Esophagus muscularis mucosa (tissue), 4 donors: ENCODE measurements at places on chromosomes 2 and 18. TPM values are rescaled to one million over a fixed set of nuclear protein-coding genes. Genes with fewer than 3 reads are reported as not detected.

The EIPR1 gene
- total RNA-seq: 15.0 TPM

The GRP gene
- 7.9 TPM for total RNA-seq

The RAB11FIP5 gene
- total RNA-seq: 46.4 TPM

The GPR35 gene
- total RNA-seq: 2.5 TPM

The MALL gene
- 5.0 TPM for total RNA-seq

The HSPD1 gene
- total RNA-seq: 84.7 TPM

The LIMS4 gene
- 10.0 TPM for total RNA-seq

The SCN2A gene
- total RNA-seq: 0.11 TPM

The SERPINB12 gene
- not detected for total RNA-seq

GRCh38 chr18:79567481-79568147 is 112.0 kb upstream of the CTDP1 start:
- no peak overlapping the region for H3K4me3 ChIP-seq
- H3K4me1 ChIP-seq: peaks cover 13% of the 10 kb centered on the region
- H3K27ac ChIP-seq: peak overlapping the region; percentile 34

DNA sequence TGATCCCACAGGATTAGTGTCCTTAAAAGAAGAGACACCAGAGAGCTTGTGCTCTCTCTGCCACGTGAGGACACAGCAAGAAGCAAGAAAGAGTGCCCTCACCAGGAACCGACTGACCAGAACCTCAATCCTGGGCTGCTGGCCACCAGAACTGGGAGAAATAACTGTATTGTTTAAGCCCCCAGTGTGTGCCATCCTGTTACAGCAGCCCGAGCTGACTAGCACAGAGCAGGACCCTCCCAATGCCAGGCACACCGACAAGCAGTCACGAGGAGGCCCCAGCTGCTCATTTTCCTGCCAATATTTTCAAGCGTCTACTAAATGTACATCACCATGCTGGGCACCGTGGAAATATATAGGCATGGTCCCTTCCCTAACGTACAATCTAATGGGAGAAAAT is 17.1 kb downstream of the FAM178B start:
- H3K36me3 ChIP-seq: no peaks in the 10 kb centered on the region
- no peak overlapping the region for H3K27ac ChIP-seq
- DNase-seq: no peak
- no peak overlapping the region for H3K4me3 ChIP-seq
- H3K4me1 ChIP-seq: peaks cover 10% of the 10 kb centered on the region

- no peaks in the 10 kb centered on the region for H3K27me3 ChIP-seq
- DNase-seq: no peak
- H3K4me1 ChIP-seq: no peaks in the 10 kb centered on the region
- no peak overlapping the region for H3K27ac ChIP-seq
- H3K4me3 ChIP-seq: no peak overlapping the region
Observed at GRCh38 chr2:26511466-26511865, 33.5 kb upstream of the OTOF start.

GRCh38 chr2:1846046-1847015 is 102.0 kb upstream of the PXDN start:
- no peaks in the 10 kb centered on the region for H3K27me3 ChIP-seq
- no peak for DNase-seq
- H3K4me3 ChIP-seq: no peak overlapping the region
- H3K36me3 ChIP-seq: no peaks in the 10 kb centered on the region
- no peaks in the 10 kb centered on the region for H3K4me1 ChIP-seq

GRCh38 chr18:59810735-59811520 is 88.9 kb upstream of the PMAIP1 start:
- no peak overlapping the region for H3K4me3 ChIP-seq
- DNase-seq: no peak
- H3K27me3 ChIP-seq: no peaks in the 10 kb centered on the region
- H3K4me1 ChIP-seq: no peaks in the 10 kb centered on the region
- H3K36me3 ChIP-seq: no peaks in the 10 kb centered on the region

GRCh38 chr2:233414273-233414654 is 60.0 kb downstream of the DGKD start:
- H3K36me3 ChIP-seq: no peaks in the 10 kb centered on the region
- DNase-seq: no peak
- no peak overlapping the region for H3K4me3 ChIP-seq
- peaks cover 48% of the 10 kb centered on the region for H3K4me1 ChIP-seq

DNA sequence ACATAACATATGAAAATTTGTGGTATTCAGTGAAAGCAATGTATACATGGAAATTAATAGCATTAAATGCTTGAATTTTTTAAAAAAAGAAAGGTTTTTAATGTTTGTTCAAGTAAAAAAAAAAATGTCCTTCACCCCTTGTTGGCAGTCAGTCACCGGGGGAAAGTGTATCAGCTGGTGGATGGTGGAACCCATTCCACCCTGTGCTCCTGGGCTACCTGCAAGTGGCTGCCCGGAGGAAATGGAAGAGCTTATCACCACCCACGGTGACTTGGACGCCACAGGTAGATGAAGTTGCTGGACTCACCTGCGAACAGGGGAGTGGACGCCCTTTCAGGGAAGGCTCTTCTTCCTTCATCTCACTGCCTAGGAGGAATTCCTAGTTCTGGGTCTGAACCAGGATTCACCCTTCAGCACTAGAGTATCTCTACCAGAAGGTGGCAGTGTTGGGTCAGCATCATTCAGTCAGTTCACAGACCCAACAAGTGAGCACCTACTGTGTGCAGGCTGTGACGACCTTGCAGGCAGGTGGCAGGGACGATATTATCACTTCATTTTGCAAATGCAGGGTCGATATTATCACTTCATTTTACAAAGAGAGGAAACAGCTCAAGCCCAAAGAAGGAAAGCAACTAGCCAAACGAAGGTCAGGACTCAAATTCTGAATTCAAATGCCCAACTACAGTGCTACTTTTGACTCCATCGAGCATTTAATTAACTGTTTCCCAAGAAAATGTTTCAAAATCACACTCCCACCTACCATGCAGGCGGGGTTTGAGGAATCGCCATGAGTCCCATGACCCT is 35.8 kb downstream of the CIB4 start:
- no peaks in the 10 kb centered on the region for H3K36me3 ChIP-seq
- H3K4me3 ChIP-seq: no peak overlapping the region
- no peaks in the 10 kb centered on the region for H3K4me1 ChIP-seq
- H3K27ac ChIP-seq: no peak overlapping the region
- H3K27me3 ChIP-seq: peaks cover 5% of the 10 kb centered on the region

- H3K4me3 ChIP-seq: no peak overlapping the region
- H3K36me3 ChIP-seq: no peaks in the 10 kb centered on the region
- H3K27ac ChIP-seq: no peak overlapping the region
- H3K4me1 ChIP-seq: no peaks in the 10 kb centered on the region
- H3K27me3 ChIP-seq: no peaks in the 10 kb centered on the region
Observed at GRCh38 chr18:6024745-6025248, 129.5 kb upstream of the TMEM200C start.

GRCh38 chr18:6269660-6270332 is 144.9 kb downstream of the L3MBTL4 start:
- no peaks in the 10 kb centered on the region for H3K27me3 ChIP-seq
- H3K4me1 ChIP-seq: no peaks in the 10 kb centered on the region
- H3K36me3 ChIP-seq: no peaks in the 10 kb centered on the region
- no peak overlapping the region for H3K4me3 ChIP-seq

DNA sequence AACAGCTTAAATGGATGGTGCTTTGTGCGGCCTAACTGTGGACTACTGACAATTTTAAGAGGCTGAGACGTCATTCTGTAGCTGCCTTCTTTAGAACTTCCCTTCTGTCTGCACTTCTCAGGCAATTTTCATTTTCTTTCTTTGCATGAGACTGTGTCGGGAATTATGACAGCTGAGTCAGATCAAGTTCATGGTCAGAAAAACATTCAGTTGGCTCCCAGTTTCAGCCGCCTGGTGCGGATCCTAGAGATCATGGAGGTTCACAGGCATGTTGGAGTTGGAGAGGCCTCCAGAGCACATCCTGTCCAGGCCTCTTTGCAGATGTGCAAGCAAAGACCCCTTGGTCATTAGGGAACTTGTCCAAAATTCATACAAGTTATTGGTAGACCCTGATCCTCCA is 135.0 kb downstream of the TANC1 start:
- DNase-seq: no peak
- no peaks in the 10 kb centered on the region for H3K36me3 ChIP-seq
- no peaks in the 10 kb centered on the region for H3K27me3 ChIP-seq
- H3K27ac ChIP-seq: no peak overlapping the region
- peaks cover 28% of the 10 kb centered on the region for H3K4me1 ChIP-seq

- no peak for DNase-seq
- peaks cover 24% of the 10 kb centered on the region for H3K4me1 ChIP-seq
- H3K36me3 ChIP-seq: peaks cover 31% of the 10 kb centered on the region
- no peaks in the 10 kb centered on the region for H3K27me3 ChIP-seq
- H3K27ac ChIP-seq: no peak overlapping the region
Observed at GRCh38 chr2:127769587-127769986, 41.4 kb downstream of the WDR33 start.

GRCh38 chr2:237289139-237289538 is 124.8 kb downstream of the COL6A3 start:
- DNase-seq: no peak
- no peak overlapping the region for H3K4me3 ChIP-seq
- H3K27ac ChIP-seq: peak overlapping the region; percentile 21
- no peaks in the 10 kb centered on the region for H3K27me3 ChIP-seq

GRCh38 chr18:33700513-33700976 is 122.5 kb downstream of the ASXL3 start:
- no peak overlapping the region for H3K27ac ChIP-seq
- no peak overlapping the region for H3K4me3 ChIP-seq
- H3K4me1 ChIP-seq: no peaks in the 10 kb centered on the region
- H3K27me3 ChIP-seq: no peaks in the 10 kb centered on the region
- no peaks in the 10 kb centered on the region for H3K36me3 ChIP-seq

DNA sequence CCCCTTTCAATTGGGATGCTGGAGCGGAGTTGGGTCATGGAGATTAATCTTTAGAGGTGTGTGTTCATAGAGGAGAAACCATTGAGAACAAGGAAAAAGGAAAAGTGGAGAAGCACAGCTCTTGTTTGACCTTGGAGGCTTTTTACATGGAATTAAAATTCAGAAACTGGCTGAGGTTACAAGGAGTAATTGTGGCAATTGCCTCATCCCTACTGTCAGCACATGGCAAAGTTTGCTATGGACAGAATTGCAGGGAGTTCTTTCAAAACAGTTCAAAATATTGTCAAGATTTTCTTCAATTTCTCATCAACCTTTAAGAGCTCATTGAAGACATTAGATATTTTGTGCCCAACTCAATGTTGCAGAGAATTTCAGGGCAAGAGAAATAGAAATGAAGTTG is 232.7 kb downstream of the SLC8A1 start:
- H3K27me3 ChIP-seq: no peaks in the 10 kb centered on the region
- no peak for DNase-seq
- H3K4me1 ChIP-seq: peaks cover 33% of the 10 kb centered on the region
- no peaks in the 10 kb centered on the region for H3K36me3 ChIP-seq
- peak overlapping the region; percentile 12 for H3K27ac ChIP-seq

DNA sequence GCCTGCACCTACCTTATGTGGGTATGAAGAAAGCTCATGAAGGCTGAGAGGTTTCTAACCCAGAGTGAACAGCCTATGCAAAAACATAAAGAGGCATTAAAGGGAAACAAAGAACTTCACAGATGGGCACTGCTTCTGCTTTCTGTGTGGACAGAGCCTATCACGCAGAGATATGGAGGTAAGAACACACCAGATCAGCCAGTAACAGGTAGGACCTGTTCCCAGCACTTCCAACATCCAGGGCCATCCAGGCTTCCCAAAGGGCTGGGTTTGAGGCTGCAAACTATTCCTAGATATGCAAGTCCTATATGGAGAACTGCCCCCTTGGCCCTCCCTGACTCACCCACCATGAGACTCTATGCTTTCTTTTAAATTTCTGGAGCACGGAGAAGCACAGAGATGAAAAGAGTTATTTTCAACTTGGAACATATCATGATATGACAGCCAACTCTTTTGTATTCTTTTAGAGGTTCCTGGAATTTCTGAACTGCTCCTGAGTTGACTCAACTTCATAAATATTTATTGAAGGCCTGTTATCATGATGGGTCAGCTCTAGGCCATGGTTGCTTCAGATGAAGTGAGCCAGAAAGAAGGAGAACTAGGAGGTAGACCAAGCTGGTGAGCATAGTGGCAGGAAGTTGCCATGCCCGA is 77.4 kb upstream of the PPP1CB start:
- H3K36me3 ChIP-seq: no peaks in the 10 kb centered on the region
- H3K4me3 ChIP-seq: no peak overlapping the region
- peak overlapping the region; percentile 73 for H3K27ac ChIP-seq
- no peak for DNase-seq
- no peaks in the 10 kb centered on the region for H3K27me3 ChIP-seq
- peaks cover 70% of the 10 kb centered on the region for H3K4me1 ChIP-seq

DNA sequence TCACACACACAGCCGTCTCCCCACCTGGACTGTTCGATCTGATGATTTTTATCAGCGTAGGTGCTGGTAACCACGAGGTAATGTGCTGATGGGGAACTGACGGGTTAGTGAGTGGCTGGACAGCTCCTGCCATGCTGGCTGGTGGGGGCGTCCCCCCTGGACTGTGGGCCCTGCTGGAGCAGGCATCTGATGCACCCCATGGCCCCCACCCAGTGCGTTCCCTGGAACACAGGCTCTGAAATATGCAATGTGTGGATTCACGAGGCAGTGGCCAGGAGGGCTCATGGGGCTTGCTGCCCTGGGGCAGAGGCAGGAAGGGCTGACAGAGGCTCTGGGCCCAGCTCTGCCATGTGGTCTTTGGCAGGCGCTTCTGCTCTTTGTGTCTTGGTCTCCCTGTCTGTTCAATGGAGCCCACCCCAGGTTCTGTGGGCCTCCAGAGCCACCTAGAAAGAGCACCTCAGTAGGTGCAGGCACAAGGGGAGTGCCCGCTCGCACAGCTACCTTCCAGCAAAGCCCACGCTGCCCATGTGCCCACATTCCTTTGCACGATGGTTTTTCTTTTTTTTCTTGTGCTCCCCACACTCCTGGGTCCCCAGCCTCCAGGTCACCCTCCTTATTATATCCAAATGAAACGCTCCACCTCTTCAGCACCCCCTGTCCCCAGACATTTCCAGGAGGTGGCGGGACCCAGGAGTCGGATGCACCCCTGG is 10.3 kb upstream of the PXDN start:
- H3K4me3 ChIP-seq: no peak overlapping the region
- H3K27me3 ChIP-seq: peaks cover 5% of the 10 kb centered on the region
- H3K27ac ChIP-seq: no peak overlapping the region
- no peaks in the 10 kb centered on the region for H3K36me3 ChIP-seq
- H3K4me1 ChIP-seq: peaks cover 3% of the 10 kb centered on the region

- H3K27me3 ChIP-seq: no peaks in the 10 kb centered on the region
- H3K36me3 ChIP-seq: no peaks in the 10 kb centered on the region
- no peak for DNase-seq
- H3K27ac ChIP-seq: no peak overlapping the region
- H3K4me1 ChIP-seq: peaks cover 8% of the 10 kb centered on the region
Observed at GRCh38 chr2:67565262-67565661, 168.1 kb downstream of the ETAA1 start.

DNA sequence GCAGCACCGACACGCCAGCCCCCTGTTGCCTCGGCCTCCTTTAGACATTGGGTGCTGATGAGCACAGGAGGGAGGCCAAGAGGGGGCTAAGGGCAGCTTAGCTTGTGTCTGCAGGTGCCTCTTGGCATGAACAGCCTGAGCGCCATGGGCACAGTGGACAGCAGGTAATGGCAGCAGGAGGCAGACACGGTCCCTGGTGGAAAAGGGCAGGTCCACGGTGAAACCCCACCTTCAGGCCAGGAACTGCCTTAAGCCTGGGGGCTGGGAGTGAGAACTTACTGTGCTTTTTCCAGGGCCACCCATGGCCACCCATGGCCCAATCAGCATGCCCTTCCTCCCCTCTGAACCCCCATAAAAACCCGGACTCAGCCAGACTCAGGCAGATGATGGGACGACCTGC is 633.4 kb upstream of the TMEFF2 start:
- H3K27ac ChIP-seq: no peak overlapping the region
- no peaks in the 10 kb centered on the region for H3K36me3 ChIP-seq
- H3K27me3 ChIP-seq: no peaks in the 10 kb centered on the region
- no peak for DNase-seq

- no peaks in the 10 kb centered on the region for H3K36me3 ChIP-seq
- H3K27ac ChIP-seq: no peak overlapping the region
- H3K27me3 ChIP-seq: no peaks in the 10 kb centered on the region
- H3K4me3 ChIP-seq: no peak overlapping the region
- DNase-seq: no peak
Observed at GRCh38 chr2:219125886-219126270, 34.7 kb downstream of the NHEJ1 start.
